ENCODE measurements at places on chromosomes 2 and 18.

- DNase-seq, result no peak
These were observed 4.2 kb upstream of the CTDSP1 start for GRCh38 chr2:218395456-218395825.

- no peak for DNase-seq
These were observed 82.5 kb downstream of the ZNF804A start for GRCh38 chr2:184680825-184681224.

- DNase-seq, result no peak
These were observed 22.1 kb downstream of the MLPH start for GRCh38 chr2:237509151-237509550.

DNA sequence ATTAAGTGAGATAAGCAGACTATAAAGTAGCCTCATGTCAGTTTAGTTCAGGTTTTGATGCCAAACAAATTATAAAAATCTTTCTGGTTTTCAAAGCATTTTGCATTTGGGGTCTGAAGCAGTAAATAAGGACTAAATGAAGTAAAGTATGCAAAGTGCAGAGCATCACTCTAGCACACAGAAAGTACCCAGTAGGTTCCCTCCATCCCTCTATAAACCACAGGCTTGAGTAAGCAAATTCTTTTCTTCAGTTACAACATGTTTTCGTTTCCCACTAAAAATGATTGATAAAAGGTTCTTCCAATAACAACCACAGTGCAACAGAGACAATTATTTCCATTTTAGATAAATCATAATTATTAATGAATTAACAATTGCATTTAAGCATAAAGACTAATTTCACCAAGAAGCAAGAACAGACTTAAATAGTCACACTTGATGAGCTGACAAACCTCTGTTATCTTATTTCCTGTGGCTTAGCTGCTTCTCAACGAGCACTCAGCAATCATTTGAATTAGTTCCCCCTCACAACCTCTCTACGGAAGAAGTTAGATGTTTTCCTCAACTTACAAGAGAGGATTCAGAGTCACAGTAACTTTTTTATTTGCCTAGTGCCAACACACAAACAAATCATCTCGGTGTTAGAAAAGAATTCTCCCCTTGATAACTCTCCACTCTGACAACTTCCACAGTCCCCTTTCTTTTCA lies 249.8 kb downstream of the NBAS start:
- no peak for DNase-seq

- DNase-seq, result no peak
These were observed 290.8 kb upstream of the CHAC2 start for GRCh38 chr2:53476834-53477233.
